ENCODE measurements at places on chromosomes 6 and 20. TPM values are rescaled to one million over a fixed set of nuclear protein-coding genes. Genes with fewer than 3 reads are reported as not detected.
A peak's percentile ranks its signal among the peaks of the same experiment; 100 is the strongest.

The IL17A gene
- not detected for total RNA-seq

DNA sequence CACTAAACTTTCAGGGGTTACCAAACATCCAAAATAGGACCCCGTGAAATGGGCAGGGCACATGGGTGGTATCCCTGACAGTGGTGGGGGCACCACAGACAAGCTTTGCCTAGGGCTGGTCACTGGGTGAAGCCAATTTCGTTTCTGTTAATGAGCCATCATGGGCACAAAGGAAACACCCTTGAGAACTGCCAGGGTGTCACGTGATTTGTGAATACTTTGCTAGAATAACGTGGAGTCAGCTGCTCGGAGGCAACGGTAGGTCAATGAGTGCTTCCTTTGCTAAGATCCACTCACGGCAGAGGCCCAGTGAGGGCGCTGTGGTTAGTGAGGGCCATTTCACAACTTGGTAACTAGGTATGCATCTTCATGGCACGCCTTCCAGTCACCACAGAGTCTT lies 87.7 kb upstream of the AGPAT4 start:
- DNase-seq = no peak
- H3K27me3 ChIP-seq = no peaks in the 10 kb centered on the region
- H3K4me1 ChIP-seq = no peaks in the 10 kb centered on the region
- no peaks in the 10 kb centered on the region for H3K36me3 ChIP-seq
- H3K4me3 ChIP-seq = no peak overlapping the region

The PTGIS gene
- 6.9 TPM for total RNA-seq

DNA sequence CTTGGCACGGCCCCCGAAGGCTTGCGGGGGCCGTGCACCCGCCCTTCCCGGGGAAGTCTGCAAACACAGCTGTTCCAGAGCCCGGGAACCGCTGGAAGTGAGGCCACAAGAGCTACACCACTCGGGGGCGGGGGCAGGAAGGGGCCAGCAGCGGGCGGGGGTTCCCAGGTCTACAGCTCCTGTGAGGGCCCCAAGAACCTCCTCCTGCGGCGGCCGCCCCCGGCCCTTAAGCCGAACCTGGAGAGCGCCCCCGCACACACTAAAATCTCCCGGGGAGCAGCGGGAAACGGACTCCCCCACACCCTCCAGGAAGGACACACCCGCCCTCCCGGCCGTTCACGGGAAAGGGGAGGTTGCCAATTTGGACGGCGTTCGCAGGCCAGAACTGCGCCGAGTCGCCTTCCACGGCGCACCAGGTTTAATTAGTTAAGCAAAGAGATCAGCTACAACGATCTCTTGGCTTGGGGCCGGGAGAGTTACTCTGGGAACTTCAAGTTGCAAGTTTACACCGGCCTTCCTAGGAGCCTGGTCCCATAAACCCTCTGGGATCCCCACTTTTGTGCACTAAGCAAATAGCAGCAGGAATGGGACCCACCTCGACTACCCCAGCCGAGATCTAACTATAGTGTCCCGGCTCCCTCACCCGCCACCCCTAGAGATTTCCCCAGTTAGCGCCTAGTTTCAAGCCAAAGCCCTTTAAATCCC lies 1.7 kb downstream of the JAG1 start:
- DNase-seq = peak; percentile 55
- no peaks in the 10 kb centered on the region for H3K27me3 ChIP-seq
- no peaks in the 10 kb centered on the region for H3K36me3 ChIP-seq

- no peaks in the 10 kb centered on the region for H3K4me1 ChIP-seq
- no peak for DNase-seq
- H3K27me3 ChIP-seq = no peaks in the 10 kb centered on the region
Observed at GRCh38 chr6:10561611-10562199, 40.6 kb downstream of the GCNT2 start.

The SLC17A3 gene
- total RNA-seq = 0.42 TPM

The CRIP3 gene
- total RNA-seq = not detected

DNA sequence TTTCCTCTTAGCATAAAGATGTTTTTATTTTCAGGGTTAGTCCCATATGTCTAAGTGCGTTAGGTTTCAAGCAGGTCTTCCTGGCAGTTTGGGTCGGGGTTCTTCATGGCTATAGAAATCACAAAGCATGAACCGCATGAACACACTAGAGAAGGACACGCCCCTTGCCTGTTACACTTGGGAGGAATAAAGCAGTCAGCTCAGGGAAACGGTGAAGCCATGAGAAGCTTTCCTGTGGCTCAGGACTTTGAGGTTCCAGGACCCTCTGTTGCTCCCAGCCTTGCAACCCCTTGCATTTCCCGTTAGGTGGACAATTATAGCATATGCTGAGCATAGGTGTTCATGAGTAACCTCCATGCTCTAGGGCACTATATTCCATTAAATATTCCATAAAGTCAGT lies 96.7 kb downstream of the SYCP2 start:
- H3K36me3 ChIP-seq = no peaks in the 10 kb centered on the region
- no peak overlapping the region for H3K27ac ChIP-seq
- no peak for DNase-seq
- no peak overlapping the region for H3K4me3 ChIP-seq
- peaks cover 7% of the 10 kb centered on the region for H3K27me3 ChIP-seq
- no peaks in the 10 kb centered on the region for H3K4me1 ChIP-seq

DNA sequence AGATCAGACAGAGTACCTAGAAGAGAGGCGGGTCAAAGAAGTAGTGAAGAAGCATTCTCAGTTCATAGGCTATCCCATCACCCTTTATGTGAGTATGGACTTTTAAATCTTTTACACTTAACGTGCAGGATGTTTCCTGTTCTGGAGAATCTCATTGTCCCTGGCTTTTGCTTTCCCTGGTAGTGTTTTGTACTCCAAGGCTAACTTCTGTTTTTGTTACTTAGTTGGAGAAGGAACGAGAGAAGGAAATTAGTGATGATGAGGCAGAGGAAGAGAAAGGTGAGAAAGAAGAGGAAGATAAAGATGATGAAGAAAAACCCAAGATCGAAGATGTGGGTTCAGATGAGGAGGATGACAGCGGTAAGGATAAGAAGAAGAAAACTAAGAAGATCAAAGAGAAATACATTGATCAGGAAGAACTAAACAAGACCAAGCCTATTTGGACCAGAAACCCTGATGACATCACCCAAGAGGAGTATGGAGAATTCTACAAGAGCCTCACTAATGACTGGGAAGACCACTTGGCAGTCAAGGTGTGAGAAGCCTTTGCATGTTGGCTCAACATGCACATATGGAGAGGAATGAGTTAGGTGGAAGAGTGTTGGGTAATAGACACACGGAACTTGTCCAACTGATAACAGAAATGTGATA lies 3.3 kb downstream of the HSP90AB1 start:
- peaks cover 44% of the 10 kb centered on the region for H3K4me1 ChIP-seq
- H3K27me3 ChIP-seq = no peaks in the 10 kb centered on the region
- no peak for DNase-seq
- H3K36me3 ChIP-seq = no peaks in the 10 kb centered on the region
- no peak overlapping the region for H3K4me3 ChIP-seq

GRCh38 chr6:110654096-110654820 lies 161.0 kb downstream of the CDK19 start:
- no peak overlapping the region for H3K27ac ChIP-seq
- H3K36me3 ChIP-seq = no peaks in the 10 kb centered on the region
- no peak overlapping the region for H3K4me3 ChIP-seq
- H3K4me1 ChIP-seq = peaks cover 14% of the 10 kb centered on the region
- no peak for DNase-seq

Measured in adrenal gland (tissue), 19 donors.